ENCODE measurements at places on chromosomes 1 and 21.

DNA sequence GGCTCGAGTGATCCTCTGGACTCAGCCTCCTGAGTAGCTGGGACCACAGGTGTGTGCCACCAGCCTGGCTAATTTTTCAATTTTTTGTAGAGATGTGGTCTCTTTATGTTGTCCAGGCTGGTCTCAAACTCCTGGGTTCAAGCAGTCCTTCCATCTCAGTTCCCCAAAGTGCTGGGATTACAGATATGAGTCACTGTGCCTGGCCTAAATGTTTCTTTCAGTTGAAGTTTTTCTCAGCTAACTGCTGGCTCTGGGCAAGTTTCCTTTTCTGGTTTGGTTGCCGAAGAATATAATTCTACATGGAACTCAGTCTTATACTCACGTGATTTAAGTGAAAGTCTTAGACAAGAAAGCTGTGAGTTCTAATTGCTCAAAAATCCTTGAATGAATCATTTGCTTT is 57.0 kb downstream of the SASS6 start:
- DNase-seq = no peak

GRCh38 chr1:169368406-169368769 is 393 bp downstream of the BLZF1 start:
- no peak for DNase-seq

GRCh38 chr1:21956720-21957552 is 19.8 kb upstream of the HSPG2 start:
- no peak for DNase-seq

- no peak for DNase-seq
These were observed 273.1 kb downstream of the MRPL39 start for GRCh38 chr21:25334046-25334730.

- DNase-seq = no peak
These were observed 184.5 kb downstream of the RUNX1 start for GRCh38 chr21:34864370-34865149.

- DNase-seq = no peak
These were observed 108.0 kb downstream of the PBX1 start for GRCh38 chr1:164667001-164667400.

DNA sequence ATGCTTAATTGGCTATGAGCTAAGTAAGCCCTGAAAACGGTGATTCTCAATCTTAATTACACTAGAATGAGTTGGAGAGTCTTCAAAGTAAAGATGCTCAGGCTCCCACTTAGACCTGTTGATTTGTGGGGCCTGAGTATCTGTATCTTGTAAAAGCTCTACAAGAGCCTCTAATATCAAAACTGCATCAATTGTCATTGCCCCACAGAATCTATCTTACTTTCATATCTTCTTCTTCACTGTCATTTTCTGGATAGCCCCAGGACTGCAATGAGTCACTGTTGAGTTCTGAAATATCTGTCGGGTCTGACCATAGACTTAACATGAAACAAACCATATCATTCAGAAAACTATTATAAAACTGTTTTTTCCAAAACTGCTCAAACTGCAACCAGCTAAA is 102.8 kb upstream of the SERTAD4 start:
- DNase-seq = no peak

- DNase-seq = no peak
These were observed 2.9 kb downstream of the MACO1 start for GRCh38 chr1:25433389-25434186.

DNA sequence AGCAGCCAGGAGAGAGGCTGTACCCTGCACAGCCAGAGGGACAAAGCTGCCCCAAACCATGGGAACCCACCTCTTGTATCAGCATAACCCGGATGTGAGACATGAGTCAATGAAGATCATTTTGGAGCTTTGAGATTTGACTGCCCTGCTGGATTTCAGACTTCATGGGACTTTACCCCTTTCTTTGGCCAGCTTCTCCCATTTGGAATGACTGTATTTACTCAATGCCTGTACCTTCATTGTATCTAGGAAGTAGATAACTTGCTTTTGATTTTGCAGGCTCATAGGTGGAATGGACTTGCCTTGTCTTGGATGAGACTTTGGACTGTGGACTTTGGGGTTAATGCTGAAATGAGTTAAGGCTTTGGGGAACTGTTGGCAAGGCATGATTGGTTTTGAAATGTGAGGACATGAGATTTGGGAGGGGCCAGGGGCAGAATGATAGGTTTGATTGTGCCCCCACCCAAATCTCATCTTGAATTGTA is 616.2 kb downstream of the RWDD3 start:
- no peak for DNase-seq

- DNase-seq = no peak
These were observed 55.2 kb upstream of the KAZN start for GRCh38 chr1:14543191-14543840.

- no peak for DNase-seq
These were observed 10.8 kb downstream of the SLC6A9 start for GRCh38 chr1:44020464-44020863.

GRCh38 chr1:94863297-94863911 is 43.2 kb downstream of the SLC44A3 start:
- DNase-seq = no peak

DNA sequence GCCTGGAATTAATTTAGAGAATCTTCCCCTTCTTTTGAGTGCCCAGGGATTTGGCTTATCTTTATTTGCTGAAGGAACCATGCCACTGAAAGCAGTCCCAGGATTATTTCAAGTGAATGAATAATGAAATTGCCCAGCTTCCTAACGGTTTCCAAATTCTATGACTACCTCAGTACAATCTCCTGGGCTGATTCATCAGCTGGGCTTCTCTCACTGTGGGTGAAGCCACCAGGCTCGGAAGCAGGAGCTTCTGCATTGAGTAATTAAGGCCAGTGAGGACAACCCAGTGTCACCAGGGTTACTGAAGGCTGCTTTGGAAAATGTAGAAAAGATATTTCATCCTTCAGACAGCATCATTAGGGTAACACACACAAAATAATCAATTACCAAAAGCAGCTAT is 169.8 kb downstream of the DAB1 start:
- no peak for DNase-seq

- no peak for DNase-seq
These were observed 22.5 kb upstream of the IPP start for GRCh38 chr1:45772971-45773370.

DNA sequence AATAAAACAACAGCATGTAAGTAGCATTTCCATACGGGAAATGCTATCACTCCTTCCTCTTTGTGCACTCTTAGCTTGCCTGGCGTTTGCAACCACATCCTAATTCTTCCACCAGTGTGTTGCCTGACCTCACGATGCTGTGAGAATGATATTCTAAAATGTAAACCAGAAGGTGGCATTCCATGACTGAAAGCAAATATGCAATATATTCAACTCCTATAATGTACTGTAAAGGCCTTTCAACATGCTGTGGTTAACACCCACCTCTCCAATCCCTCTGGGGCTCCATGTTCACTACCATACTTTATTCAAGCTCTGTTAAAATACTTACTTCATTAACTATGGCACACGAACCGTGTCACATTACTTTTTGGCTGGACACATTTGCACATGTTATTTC is 420.6 kb upstream of the DEPDC1 start:
- DNase-seq = no peak

DNA sequence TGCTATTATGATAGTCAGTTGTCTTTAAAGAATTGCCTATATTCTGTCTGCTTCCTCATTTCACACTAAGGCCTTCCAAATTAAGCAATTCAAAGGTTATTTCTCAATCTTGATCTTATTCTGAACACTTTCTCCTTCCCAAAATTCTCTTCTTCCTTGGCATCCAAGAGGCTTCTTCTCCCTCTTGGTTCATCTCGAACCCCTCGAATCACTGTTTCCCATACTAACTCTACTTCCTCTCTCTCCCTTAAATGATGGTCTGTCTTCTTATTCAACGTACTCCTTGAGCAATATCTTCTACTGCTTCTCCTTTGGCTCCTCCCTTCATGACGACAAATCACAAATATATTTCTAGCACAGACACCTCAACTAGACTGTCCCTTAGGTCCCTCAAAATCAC is 4.5 kb downstream of the COPA start:
- DNase-seq = no peak

DNA sequence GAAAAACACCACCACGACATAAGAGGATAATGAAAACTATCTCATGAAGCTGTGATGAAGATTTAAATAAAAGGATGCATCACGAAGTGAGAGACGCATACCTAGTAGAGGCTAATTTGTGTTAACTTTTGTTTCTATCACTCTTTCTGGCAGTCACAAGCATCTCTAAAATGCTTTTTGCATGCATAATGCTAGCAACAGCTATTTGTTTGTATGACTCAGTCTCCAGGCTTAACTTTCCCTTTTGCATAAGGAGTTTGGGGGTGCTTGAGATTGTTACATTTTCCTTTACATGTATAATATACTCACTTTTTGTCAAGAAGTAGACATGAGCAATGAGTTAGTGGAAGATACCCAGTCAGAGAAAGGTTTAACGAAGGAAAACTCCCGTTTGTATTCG is 385.4 kb downstream of the DISC1 start:
- no peak for DNase-seq

- no peak for DNase-seq
These were observed 21.2 kb upstream of the MYOCOS start for GRCh38 chr1:171600862-171601261.

- no peak for DNase-seq
These were observed 24.9 kb upstream of the GRHL3 start for GRCh38 chr1:24294228-24294672.

DNA sequence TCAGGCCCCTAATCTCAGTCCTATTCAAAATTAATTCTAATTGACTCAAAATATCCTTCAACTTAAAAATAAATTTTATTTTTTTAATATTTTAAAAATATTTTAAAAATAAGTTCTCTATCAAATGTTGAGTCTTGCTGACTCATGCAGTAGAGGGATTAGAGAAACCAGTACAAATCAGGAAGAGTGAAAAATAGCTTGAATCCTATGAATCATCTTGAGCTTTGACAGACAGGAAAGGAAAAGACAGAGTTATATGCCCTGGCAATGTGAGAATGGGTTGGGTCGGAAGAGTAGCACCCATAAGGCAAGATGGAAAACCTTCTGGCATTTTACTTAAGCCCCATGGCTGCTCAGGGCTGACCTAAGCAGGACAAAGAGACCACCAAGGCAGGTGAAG is 346.6 kb upstream of the RUNX1 start:
- no peak for DNase-seq

DNA sequence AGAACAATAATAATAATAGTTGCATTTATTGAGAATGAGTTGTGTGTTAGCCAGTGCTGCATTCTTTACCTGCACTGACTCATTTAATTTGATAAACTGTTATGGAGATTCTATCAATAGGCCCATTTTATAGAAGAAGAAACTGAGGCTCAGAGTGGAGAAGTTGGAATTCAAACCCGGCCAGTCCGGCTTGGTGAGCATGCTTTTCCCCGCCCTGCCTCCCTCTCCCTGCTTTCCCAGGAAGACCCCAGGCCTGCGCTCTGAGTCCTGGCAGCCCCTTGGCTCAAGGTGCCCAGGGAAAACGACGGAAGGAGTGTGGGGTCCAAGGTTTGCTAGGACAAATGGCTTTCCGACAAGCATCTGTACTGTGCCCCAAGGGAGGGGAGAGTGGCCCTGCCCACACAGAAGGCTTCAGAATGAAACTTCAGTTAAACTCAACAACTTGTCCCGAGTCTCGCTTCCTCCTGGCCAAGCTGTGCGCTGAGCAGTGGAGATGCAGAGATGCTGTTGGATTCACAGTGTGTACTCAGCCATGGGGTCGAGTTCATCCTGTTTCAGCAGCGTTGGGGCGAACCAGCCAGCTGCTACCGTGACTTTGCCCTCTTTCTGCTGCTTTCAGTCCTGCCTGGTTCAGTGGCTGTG is 23.3 kb upstream of the PADI6 start:
- DNase-seq = no peak

DNA sequence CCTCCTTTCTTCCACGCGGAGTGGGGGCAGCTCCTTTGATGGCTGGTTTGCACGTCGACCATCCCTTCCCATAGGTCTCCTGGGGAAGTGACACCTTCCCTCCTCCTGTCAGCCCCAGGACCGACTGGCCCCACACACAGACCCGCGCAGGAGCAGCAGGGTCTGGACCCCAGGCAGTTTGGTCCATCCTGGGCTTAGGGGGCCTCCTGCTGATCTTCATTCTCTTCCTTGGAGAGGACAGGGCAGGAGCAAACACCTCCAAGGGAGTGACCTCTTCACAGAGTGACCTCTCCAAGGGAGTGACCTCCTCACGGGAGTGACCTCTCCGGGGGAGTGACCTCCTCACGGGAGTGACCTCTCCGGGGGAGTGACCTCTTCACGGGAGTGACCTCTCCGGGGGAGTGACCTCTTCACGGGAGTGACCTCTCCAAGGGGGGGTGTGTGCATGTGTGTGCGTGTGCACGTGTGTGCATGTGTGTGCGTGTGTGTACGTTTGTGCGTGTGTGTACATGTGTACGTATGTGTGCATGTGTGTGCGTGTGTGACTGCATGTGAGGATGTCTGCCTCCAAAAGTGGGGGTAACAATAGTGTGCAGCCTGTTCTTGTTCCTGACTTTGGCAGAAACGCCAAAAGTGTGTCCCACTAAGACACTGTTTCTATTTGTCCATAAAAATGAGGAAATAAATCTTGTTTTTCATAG is 29.8 kb downstream of the COL6A1 start:
- peak; percentile 45 for DNase-seq

DNA sequence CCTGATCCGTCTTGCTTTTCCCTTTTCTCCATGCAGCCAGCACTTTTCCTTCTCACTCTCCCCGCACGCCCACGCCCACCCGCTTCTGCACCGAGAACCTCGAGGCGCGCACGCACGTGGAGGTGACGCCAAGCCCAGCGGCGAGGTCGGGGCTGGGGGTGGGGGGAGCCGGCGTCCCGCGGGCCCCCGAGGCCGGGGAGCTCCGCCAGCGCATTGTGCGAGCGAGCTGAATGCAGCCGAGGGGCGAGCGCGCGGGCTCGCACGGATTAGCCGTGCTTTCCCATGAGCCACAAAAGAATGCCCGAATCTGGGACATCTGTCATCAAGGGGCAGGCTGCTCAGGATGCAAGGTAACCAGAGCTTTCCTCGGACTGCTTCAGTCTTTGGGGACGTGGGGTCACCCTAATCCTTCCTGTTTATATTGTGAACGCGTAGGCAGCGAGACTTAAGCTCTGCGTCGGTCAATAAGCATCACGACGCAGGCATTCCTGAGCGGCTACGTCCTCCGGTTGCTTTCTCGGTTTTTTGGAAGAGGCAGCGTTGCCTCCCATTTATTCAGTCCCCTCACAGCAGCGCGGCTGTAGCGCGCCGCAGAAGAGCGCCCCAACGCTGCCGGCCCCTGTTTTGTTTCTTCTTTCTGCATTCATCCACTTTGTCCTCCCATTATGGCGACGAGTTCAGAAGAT is 67.3 kb upstream of the AKT3 start:
- DNase-seq = no peak

GRCh38 chr1:57772580-57773195 is 348.8 kb upstream of the DAB1 start:
- no peak for DNase-seq

DNA sequence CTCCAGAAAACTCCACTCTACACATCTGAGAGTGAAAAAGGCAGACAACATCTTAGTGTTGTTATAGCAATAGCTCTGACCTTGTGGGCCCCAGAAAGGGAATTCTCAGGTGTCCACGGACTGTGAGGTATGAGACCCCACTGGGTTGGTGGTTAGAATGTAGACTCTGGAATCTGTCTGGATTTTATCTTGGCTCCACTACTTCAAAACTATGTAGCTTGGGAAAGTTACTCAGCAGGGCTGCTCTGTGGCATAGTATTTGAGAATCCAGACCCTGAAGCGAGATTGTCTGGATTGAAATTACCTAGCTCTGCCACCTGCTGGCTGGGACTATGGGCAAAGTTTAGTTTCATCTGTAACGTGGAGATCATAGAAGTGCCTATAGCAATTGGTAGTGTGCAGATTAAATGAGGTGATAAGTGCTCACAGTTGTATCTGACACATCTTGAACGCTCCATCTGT is 25.8 kb downstream of the PRDM2 start:
- no peak for DNase-seq
